GF-D8 (cell line): ENCODE measurements at places on chromosomes 5 and 9.
A peak's percentile ranks its signal among the peaks of the same experiment; 100 is the strongest.

DNA sequence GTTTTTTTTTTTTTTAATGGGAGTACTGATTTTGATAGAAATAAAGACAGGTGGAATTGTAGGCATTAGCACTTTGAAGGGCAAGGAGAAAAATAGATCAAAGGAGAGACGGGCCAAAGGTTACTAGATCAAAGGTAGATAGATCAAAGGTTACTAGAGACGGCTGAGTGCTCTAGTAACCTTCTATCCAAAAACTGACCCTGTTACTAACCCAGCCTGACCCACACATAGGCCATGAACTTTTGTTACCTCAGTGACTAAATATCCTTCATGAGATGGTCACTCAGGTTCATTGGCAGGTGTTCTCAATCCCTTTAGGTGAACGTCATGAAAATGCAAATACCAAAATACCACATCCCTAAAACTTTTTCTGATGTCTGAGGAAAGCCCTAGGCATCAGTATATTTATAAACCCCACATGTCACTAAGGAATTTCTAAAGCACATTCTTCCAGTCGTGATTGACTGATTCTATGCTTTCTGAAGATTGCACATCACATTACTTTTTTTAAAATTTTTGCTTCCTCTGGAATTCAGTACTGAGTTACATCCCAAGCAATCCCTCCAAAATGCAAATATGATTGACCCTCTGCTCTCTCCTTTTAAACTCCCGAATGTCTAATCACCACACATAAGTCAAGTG is 772.7 kb downstream of the BRINP1 start:
- DNase-seq, result no peak

DNA sequence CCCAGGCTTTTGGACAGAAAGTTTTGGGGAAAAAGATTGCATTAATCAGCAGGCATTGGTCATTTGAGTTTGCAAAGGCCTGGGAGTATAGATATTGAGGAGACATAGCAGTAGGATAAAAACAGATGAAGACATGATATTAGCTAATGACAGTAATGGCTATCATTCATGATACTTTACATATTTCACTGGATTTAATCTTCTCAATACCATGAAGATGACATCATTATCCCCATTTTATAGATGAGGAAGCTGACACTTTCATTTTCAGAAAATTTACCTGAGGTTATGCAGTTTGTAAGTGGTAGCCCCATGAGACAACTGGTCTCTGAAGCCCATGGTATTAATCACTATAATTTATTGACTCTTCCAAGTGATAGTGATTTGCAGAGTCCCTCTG is 23.0 kb downstream of the GLRA1 start:
- no peak for DNase-seq

- DNase-seq, result no peak
Observed at GRCh38 chr5:157820593-157821252, 38.2 kb downstream of the CLINT1 start.

DNA sequence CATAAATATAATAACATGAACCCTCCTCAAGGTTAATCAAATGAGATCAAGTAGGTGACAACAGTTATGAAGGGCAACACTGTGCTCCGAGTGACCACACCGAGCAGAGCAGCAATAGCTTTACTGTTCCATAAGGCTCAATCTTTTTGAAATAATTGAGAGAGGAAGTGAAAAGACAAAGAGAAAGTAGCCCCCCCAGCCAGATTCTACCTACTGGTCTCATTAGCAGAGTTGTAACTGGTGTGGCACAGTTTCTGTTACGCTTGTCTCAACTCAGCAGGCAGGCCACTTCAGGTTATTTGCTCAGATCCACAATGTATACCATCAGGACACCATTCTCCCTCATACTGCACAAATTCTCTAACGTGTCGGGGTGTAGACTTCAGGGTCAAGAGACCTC is 14.0 kb downstream of the PRUNE2 start:
- no peak for DNase-seq

DNA sequence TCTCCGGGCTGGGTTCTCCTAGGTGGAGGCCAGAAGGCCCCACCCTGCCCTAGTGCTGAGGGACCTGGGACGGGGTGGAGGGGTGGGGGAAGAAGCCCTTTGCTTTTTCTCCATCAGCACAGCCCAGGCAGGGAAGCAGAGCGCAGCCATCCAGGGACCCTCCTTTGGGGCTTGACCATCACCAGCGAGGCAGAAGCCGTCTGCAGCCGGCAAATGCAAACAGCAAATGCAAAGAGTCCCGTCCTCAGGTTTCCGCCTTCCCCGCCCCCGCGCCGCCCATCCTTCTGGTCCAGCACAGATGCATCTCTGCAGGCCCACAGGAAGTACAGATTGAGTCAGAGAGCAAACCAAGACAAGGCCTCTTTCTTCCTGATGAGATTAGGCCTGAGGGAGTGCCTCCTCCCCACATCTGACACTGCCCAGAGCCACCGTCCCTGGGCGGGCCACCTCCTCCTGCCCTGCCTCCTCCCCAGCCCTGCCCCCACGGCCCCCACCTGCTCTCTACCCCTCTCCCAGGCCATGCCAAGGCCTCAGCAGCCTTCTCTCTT is 23.4 kb downstream of the CORO2A start:
- peak; percentile 57 for DNase-seq

DNA sequence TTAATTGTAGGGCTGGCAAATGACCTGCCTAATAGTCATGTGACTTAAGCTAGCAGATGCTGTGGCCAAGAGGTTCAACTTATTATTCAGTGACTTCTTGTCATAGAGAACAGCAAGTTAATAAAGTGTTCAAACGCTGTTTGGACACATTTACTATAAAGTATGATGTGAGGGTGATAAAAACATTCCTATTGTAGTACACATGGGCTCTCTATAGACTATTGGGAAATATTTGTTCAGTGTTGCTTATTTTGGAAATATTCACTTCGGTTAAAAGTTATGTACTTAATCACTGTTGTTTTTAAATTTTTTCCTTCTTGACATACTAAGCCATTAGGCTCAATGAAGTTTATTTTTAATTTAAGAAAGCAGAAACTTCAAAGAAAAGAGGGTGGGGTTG is 345.0 kb downstream of the NNT start:
- DNase-seq, result no peak

- no peak for DNase-seq
Observed at GRCh38 chr5:54533541-54534190, 16.1 kb downstream of the SNX18 start.

GRCh38 chr5:115838885-115839518 is 2.4 kb downstream of the ATG12 start:
- no peak for DNase-seq

GRCh38 chr5:110086658-110087388 is 397.1 kb downstream of the MAN2A1 start:
- DNase-seq, result no peak

- DNase-seq, result no peak
Observed at GRCh38 chr5:134122530-134122929, 8.0 kb downstream of the TCF7 start.

DNA sequence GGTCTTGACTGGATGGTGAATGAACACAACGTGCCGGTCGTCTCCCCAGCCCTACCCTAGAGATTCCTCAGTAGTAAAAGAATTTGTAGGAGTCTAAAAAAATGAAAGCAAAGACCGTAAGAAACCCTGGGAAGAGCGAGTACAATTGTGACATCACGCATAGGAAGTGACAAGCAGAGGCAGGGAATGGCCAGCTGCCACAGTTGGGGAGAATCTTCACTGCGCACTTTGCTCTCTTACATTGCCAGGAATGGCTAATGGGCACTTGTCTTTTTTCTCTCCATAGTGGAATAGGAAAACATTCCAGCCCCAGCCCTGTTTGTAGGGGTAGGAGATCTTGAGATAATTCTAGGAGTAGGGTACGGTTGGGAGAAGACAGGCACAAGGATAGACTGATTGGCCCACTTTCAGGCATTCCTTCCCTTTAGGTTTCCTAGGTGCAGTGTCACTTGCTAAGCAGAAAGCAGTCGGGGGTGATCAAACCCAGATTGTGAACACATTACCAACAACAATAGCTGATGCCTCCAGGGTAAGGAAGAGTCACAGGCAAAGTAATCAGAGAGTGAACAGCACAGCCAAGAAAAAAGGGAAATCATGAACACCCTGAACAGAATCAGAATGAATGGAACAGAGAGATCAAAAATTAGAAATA is 302.7 kb downstream of the MAN2A1 start:
- no peak for DNase-seq

- DNase-seq, result no peak
Observed at GRCh38 chr5:17398866-17399835, 98.9 kb upstream of the TAF11L2 start.

GRCh38 chr9:127175764-127176163 is 53.3 kb upstream of the ANGPTL2 start:
- no peak for DNase-seq

DNA sequence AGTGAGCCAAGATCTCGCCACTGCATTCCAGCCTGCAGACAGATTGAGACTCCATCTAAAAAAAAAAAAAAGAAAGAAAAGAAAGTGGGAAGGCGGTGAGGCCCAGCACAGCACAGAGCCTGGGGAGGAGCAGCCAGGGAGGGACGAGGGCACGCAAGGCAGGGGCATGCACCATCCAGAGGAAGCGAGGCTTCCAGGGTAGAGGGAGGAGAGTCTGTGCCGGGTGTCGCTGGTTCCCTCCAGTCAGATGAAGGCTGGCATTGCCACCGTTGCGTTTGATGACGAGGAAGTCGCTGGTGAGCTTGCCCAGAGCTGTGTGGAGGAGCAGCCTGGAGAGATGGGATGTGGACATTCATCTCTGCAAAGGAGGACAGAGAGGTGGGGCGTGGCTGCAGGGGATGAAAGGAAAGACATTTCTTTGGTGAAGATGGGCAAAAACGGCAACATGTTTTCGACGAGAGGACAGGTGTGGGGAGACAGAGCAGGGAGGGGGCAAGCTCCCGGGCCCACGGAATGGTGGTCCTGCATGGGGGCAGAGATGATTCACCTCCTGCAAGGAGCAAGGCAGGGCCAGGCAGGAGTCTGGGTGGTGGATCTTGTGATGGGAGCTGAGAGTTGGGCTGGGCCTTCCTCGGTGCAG is 18.6 kb upstream of the OLFM1 start:
- no peak for DNase-seq

DNA sequence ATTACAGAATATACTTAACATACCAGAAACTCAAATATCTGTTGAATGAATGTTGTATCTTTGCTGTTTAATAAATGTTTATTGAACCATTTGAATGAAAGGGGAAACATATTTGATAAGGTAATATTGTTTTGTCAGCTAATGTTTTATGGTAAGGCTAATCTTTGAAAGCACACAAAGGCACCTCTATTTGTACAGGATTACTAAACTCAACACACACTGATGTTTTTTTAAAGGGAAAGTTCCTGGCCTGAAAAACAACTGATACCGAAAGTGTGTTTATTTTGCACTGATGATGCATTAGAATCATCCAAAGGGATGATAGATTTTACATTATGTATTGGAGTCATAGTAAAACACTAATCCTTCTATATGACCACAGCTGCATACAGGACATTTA is 82.5 kb downstream of the ADCY2 start:
- DNase-seq, result no peak

DNA sequence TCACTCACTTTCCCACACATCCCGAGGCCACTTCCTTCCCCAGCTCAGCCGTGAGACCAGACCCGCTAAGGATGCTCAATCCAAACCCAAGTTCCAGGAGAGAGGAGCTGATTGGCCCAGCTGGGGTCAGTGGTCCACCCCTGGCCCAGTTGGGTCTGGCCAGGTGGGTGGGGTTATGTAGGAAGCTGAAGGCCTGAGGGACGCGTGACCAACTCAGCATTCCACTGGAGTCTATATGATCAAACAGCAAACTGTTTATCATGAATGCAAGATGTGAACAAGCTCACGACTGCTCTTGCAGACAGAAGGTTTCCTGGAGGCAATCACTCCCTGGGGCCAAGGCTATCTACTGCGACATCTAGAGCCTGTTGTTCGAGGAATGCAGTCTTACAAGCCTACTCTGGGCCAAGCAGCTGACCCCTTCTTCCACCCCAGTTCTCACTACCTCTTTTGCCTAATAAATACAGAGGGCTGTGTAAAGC is 4.9 kb upstream of the RAPGEF1 start:
- DNase-seq, result no peak

DNA sequence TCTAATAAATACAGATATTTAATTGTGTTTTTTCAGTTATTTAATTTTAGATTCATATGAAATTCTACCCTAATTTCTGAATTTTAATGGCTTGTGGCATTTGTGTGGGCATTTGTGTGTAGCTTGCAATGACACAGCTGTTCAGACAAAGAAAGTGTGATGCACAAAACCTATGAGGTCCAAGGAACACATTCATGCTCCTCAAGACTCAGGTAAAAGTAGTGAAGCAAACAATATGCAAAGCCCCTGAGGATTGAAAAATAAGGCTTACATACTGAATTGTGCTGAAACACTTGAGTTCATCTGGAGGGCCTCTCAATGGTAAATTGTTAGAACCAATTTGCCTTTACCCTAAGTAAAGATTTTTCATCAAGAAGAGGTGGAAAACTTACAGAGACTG is 28.1 kb downstream of the IL7R start:
- DNase-seq, result no peak

- DNase-seq, result no peak
Observed at GRCh38 chr5:196350-196749, 5.1 kb downstream of the LRRC14B start.
